ENCODE measurements at places on chromosomes 4 and X. TPM values are rescaled to one million over a fixed set of nuclear protein-coding genes. Genes with fewer than 3 reads are reported as not detected.

GRCh38 chrX:151402719-151403390 is 5.8 kb downstream of the VMA21 start:
- no peak overlapping the region for H3K4me3 ChIP-seq
- H3K27me3 ChIP-seq: no peaks in the 10 kb centered on the region
- peaks cover 34% of the 10 kb centered on the region for H3K4me1 ChIP-seq
- no peaks in the 10 kb centered on the region for H3K36me3 ChIP-seq
- H3K27ac ChIP-seq: no peak overlapping the region

- no peak overlapping the region for H3K4me3 ChIP-seq
- H3K27ac ChIP-seq: no peak overlapping the region
- no peaks in the 10 kb centered on the region for H3K27me3 ChIP-seq
- DNase-seq: peak; percentile 79
- H3K4me1 ChIP-seq: peaks cover 7% of the 10 kb centered on the region
Measured at GRCh38 chr4:9703391-9703790, 78.0 kb upstream of the DRD5 start.

DNA sequence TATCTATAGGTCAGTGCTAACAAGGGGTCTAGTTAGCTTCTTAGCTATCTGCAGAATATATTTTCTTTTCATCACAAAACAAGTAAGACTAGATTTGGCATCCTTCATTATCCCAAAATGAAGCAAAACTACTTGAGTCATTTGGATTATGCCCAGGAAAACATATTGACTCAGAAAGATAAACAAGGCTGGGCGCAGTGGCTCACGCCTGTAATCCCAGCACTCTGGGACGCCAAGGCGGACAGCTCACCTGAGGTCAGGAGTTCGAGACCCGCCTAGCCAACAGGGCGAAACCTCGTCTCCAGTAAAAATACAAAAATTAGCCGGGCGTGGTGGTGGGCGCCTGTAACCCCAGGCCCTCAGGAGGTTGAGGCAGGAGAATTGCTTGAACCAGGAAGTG is 18.0 kb upstream of the MND1 start:
- H3K36me3 ChIP-seq: peaks cover 57% of the 10 kb centered on the region
- no peaks in the 10 kb centered on the region for H3K27me3 ChIP-seq

DNA sequence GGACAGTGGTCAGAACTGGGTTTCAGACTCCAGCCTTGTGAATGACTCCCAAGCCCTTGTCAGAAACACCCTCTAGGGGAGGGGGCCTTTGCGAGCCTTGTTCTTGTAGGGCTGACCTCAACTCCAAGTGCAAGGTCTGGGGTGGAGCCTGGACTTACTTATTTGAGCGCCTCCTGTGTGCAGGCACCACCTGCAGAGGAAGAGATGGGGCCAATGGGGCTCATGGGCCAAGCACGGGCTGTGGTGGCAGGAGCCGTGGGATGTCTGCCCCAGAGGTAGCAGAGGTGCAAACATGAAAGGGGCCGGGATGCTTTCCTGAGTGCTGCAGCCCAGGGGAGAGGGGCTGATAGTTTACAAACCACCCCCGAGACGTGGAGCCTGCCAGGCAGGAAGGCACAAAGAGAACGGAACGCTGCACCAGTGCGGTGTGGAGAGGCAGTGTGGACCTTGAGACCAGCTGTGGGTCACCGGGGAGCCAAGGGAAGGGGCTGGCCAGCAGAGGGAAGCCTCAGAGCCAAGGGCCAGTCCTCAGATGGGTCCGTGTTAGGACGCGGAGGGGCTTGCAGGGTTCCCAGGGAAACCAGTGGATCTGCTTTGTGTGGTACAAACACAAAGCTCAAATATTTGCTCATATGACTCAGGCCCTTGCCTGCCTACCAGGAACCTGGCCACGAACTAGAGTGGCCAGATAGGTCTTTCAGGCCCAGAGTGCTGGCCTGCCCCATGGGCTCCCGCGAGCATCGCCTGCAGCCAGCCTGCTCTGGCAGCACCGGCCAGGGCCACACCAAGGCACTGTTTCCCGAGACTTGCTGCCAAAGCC is 8.7 kb upstream of the TADA2B start:
- peaks cover 33% of the 10 kb centered on the region for H3K36me3 ChIP-seq
- H3K4me1 ChIP-seq: peaks cover 22% of the 10 kb centered on the region
- peak overlapping the region; percentile 64 for H3K27ac ChIP-seq
- H3K4me3 ChIP-seq: peak overlapping the region; percentile 19

Gene TREX2
- total RNA-seq: not detected

Measured in stomach (tissue), 19 donors.